GM04504 (cell line): ENCODE measurements at places on chromosomes 16 and 17.

DNA sequence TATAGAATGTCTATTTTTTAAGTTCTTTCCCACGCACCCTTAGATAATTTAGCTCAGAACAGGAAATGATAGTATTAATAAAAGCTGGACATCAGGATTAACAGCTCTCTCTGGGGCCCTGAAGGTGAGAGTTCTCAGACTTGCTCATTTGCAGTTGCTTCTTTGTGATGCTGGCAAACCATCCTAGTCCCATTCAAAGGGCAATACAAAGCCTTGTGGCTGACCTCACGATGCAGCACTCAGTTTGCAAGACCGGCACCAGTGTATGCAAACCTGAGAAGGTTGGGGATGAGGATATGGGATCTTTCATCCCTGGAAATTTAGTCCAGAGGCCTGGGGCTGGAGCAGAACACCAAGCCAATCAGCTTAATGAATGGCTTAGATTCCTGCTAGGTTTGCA is 29.3 kb downstream of the STH start:
- no peak for DNase-seq

- DNase-seq, result no peak
Measured at GRCh38 chr17:78168903-78169793, 767 bp downstream of the SYNGR2 start.

DNA sequence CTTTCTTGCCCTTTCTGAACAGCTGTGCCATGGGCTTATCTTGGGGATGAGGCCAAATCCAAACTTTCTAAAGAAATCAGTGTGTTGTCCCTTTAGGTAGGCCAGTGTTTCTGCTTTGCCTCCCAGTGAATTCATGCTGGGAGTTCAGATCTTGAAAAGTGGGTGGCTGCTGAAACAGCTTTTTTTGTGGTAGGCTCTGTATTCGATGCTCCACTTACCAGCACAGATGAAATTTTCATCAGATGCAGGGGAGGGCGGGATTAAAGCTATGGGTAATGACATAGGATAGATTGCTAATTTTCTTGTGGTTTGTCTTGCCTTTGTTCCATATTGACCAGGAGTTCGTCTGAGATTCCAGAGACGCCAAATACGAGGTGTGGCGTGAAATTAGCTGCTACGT is 2.8 kb downstream of the SOCS7 start:
- no peak for DNase-seq

GRCh38 chr16:17591655-17592405 is 121.1 kb upstream of the XYLT1 start:
- no peak for DNase-seq

DNA sequence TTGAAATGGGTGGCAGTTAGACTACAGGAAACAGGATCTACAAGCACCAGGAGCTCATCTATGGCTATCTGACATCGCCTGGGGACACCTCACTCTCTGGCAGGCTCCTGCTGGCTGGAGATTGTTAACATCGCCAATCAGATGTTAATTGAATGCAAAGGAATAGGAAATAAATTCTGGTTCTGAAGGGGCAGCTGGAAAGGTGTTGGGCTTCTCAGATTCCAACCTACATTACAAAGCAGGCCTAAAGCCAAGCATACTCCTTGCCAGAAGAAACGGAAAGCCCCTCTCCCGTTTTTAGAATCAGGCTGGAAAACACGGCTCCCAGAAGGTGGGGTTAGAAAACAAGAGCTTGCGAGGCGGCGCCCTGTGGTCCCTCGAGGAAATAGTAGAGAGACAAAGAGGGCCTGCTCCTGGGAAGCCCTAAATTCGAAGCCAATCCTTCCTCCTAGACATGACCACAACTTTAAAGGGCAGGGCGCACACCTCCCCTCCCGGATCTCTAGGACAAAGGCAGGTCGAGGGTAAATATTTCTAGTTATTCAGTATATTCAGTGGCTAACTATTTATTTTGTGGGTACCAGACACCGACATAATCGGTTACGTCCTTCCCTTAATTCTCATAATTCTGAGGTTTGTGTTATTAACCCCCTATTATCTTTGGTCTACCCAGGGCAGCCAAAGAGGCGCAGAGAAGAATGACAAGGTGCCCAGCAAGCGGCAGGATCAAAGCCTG is 763 bp upstream of the TOM1L1 start:
- no peak for DNase-seq

GRCh38 chr16:73126525-73126853 is 78.6 kb upstream of the ZFHX3 start:
- DNase-seq, result peak; percentile 40

DNA sequence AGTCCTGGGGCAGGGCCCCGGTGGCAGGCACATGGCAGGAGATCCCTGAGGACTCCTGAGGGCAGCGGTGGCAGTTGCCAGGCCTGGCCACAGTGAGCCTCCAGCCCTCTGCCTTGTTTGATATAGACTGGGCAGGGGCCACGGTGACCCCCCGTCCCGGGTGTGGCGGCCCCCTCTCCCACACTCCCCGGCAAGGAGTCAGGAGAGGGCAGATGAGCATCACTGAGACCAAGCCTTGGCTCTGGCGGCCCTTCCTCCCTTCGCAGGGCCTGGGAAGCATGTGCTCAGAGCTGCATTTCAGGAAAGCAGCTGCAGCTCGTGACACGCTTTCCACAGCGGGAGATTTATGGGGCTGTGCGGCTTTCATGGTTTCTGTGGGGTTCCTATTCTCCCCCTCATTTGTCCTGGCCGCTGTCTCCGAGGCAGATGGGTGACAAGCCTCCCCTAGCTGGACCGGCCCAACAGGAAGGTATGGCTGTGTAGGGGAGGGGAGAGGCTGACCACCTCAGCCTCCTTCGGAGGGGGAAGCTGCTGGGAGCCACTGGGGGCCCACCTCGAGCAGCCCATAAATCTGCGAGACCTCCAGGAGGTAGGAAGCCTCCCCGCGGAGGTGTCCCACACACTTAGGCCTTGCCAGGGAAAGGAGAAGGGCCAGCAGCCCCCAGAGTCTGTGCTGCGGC is 211.4 kb downstream of the NTN1 start:
- DNase-seq, result no peak

DNA sequence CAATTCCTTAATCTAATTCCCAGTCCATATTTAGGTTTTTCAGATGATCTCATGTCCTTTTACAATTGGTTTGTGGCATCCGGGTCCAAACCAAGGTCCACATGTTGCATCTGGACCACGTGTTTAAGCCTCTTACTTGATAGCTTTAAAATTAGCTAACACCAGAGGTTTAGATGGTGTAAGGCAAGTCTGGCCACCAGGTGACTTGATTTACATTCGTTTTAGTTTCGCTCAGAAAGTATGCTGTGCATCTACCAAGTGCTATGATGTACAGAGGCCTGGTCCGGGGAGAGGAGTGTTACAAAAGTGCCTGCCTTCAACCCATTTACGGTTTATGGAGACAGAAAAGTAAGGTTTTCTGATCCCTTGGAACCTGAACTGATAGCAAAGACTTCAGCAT is 878 bp upstream of the DNAJA2 start:
- DNase-seq, result no peak

- no peak for DNase-seq
Measured at GRCh38 chr17:77729587-77729986, 228.9 kb upstream of the TNRC6C start.

GRCh38 chr17:45873728-45874127 is 20.6 kb upstream of the MAPT start:
- no peak for DNase-seq

DNA sequence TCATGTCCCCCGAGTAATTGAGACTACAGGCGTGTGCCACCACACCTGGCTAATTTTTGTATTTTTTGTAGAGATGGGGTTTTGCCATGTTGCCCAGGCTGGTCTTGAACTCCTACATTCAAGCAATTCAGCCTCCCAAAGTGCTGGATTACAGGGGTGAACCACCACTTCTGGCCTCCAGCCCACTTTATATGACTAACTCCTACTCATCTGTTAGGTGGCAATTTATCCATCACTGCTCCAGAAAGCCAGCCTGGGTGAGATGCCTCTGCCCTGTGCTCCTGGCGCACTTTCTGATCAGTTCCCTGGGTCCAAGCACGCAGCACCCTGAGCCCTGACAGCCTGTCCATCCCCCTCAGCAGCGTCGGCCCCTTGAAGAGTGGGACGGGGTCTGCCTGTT is 29.4 kb downstream of the ADAM11 start:
- no peak for DNase-seq

GRCh38 chr16:19710191-19710908 is 7.7 kb downstream of the KNOP1 start:
- no peak for DNase-seq

- DNase-seq, result no peak
Measured at GRCh38 chr17:77796176-77796860, 162.2 kb upstream of the TNRC6C start.
